ENCODE measurements at places on chromosomes 12 and 14.

- no peak for DNase-seq
Observed at GRCh38 chr12:52044292-52044983, 6.8 kb upstream of the NR4A1 start.

GRCh38 chr14:42192738-42193653 is 586.3 kb downstream of the LRFN5 start:
- no peak for DNase-seq

GRCh38 chr12:10901427-10901826 is 7.9 kb downstream of the TAS2R13 start:
- DNase-seq, result no peak

DNA sequence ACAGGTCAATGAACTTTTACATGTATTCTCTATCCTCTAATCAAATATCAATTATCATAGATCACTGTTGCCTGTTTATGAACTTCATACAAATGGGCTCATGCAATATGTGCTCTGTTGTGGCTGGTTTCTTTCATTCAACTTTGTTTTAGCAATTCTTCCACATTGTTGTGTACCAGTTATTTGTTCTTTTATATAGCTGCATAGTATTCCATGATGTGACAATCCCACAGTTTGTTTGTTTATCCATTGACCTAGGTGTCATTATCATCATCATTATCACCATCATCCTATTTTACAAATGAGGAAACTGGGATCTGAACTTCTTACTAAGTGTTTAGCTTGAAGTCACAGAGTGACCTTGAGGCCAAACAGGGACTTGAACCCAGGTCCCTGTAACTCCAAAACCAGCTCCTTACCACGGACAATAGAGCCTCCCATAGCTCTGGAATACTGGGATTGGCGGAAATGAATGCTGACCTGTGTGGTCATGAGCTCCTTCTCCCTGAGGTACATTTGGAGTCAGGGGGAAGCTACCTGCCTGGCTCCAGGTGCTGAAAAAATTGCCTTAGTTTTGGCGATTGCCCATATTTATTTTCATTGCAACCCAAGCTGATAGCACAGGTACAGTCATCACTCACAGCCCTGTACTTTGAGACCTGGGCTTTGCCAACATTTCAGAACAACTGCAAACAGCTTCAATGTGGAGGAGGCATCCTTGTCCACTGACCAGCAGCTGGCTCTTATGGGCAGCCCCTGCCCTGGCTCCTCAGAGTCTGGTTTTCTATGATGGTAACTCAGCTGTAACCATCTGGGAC is 9.2 kb downstream of the ZFP36L1 start:
- no peak for DNase-seq

DNA sequence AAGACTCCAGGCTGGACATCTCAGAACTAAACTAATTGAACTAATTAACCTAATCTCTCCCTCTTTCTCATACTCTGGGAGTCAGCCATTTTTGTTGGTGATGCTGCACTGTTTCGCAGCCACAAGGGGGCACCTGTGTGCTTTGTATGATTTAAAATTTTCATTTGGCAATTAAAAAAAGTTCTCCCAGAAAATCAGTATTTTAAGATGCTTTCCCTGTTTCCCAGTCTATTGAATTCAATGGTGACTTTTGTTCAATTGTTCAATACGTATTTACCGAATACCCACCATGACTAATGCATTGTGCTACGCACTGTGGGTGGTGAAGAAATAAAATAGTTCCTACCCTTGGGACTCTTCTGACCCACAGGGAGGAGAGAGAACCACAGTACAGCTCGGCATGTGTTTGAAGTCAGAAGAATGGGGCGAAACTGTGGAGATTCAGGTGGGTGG is 63.7 kb downstream of the ZNF664 start:
- DNase-seq, result peak; percentile 25

GRCh38 chr12:117277875-117278274 is 83.6 kb downstream of the NOS1 start:
- no peak for DNase-seq
